NCI-H2171 (cell line): ENCODE measurements at places on chromosomes 7 and 10.

DNA sequence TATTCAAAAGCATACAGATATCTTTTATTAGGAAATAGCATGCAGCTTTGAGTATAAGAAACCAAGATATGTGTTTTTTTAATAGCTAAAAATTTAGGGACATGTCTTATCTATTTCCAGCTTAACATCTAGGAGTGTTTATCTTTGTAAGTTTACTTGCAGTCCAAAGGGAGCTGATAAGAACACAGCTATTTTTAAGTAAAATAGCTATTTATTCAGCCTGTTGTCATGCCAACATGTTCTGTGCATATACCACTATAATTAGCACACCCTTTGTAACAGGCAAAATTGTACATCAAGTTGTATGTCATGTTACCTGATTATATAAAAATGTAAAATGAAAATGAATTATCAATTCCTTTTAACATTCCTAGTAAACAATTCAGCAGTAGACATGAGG, 29.6 kb downstream of the FAM133B start:
- DNase-seq = no peak

DNA sequence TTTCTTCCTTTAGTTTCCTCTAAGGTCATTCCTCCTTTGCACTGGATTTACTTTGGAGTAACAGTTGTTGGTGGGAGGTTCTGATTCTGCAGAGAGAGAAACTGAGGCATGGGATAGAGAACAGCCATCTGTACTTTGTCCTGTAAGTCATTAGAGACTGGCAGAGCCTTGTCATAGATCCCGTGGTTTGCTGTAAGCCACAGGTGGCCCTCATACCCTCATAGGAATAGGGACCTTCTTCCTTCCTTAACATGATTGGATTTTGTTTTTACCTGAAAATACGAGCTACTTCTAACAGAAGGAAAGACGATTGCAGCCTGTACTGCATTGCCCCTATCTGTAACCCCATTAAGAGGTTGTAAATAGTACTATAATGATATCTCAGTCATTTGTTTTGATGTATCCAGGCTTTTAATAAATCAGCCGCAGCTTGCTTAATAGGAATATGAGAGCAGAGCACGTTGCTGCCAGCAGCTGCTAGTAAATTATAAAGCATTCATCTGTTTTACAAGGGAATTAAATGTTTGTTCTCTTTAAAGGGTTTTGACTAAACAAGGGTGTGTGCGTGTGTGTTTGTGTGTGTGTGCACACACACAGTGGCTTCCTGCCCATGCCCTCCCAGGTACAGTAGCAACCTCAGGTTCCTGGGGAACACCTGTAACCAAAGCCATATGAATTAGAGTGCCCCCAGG, 249.8 kb downstream of the AUTS2 start:
- no peak for DNase-seq

- DNase-seq = no peak
Measured at GRCh38 chr10:27696466-27696865, 49.2 kb downstream of the MKX start.

DNA sequence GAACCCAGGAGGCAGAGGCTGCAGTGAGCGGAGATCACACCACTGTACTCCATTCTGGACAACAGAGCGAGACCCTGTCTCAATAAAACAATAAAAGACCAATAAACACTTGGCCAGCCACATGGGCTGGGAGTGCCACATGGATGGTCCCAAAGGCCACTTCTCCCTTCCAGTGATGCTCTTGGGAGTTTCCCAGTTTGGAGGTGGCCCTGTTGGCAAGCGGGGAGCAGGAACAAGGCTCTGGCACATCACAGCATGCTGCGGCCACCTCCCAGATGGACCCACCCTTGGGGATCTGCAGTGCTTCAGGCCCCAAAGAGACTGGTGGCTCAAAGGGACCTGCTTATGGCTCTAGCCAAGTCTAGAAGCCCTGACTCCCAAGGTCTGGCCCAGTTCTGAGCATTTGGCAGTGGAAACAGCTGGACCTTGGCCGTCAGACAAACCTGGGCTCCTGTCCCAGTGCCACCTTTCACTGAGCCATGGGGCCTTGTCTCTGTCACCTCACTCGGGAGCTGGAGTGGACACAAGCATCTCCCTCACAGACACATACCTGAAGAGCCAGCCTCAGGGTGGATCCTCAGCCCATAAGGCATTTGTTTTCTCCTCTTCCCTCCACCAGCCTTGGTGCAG, 91.7 kb downstream of the COL13A1 start:
- DNase-seq = no peak

DNA sequence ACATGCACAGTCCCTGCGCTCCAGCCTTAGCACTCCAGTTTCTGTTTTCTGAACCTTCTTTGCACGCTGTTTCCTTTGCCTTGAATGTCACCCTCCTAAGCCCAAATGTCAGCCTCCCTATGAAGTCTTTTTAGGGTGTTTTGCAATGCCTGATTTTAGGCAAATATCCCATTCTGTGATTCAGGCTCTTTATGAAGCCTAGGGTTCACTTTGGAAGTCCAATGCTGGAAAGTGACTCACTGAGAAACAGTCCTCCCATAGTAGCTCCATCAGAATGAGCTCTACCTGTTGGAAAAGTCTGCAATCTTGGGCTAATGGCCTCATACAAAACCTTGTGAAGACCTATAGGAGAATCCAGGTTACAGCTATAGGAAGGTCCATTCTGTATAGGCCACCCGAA, 5.3 kb downstream of the LAMB4 start:
- DNase-seq = no peak

- DNase-seq = no peak
Measured at GRCh38 chr7:48351900-48352299, 180.6 kb downstream of the ABCA13 start.

DNA sequence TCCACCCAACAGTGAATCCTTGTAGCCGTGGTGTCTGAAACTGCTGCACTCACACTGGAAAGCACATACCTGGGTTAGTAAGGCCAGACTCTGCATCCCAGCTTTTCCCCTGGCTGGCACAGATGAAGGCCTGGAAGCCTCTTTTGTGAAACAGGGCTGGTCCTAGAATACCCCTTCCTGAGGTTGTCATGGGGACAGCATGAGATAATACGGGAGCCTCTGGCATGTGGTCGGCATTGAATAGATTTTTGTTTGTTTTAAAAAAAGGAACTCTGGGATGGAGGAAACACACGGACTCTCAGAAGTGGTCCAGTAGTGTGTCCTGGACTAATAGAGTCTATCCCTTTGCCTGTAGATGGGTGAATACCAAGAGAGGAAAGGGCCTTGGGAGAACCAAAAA, 129.7 kb downstream of the TMEM178B start:
- DNase-seq = no peak

GRCh38 chr10:104013489-104013888, 46.5 kb downstream of the SLK start:
- no peak for DNase-seq

DNA sequence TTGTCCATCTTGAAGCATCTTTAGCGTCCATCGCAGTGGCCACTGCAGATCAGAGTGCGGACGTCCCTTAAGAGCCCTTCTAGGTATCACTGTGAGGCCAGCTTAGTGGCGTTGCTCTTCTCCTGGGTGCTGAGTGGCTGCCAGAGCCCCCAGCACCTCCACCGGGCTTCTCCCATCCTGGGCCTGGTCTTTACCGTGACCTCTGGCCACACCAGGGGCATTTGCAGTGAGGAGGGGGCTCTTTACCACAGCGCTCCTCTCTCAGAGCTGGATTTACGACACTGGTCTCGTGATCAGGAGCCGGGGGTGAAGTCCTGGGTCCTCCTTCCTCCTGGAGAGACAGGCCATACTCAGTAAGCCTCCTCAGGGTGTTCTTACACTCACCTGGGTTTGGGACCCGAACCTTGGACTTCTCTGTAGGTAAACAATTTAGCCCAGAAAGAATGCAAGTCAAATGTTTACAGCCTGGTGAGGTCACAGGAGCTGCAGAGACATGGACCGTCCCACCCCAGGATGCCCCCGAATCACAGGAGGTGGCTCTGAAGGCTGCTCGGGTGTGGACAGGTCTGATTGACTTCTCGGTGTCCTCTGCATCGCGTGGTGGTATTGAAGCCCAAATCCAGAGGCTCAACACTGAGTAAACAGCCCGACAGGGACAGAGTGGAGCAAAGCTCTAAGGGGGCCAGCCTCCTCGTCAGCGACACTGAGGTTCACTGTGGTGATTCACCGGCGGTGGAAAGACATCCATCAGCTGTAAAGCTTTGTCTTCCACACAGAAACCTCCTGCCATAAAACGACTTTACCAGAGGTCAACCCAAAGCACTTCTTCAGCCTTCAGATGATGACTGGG, 33.0 kb downstream of the JAKMIP3 start:
- DNase-seq = no peak

DNA sequence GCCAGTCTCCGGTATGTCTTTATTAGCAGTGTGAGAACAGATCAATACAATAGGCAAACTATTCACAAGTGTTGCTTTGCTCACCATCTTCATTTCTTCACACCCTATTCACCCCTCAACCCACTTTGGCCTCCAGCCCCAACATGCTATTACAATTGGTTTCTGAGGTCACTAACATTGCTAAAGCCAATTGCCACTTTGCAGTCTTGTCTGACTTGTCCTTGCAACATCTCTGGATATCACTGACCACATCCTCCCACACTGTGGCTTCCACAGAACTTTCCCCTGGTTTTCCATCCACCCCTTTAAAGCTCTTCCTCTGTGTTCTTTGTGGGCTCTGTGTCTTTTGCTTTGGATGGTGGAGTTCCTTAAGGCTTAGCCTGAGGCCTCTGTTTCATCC, 5.2 kb upstream of the APBB1IP start:
- no peak for DNase-seq

- DNase-seq = no peak
Measured at GRCh38 chr7:47475880-47476227, 106.1 kb downstream of the TNS3 start.

DNA sequence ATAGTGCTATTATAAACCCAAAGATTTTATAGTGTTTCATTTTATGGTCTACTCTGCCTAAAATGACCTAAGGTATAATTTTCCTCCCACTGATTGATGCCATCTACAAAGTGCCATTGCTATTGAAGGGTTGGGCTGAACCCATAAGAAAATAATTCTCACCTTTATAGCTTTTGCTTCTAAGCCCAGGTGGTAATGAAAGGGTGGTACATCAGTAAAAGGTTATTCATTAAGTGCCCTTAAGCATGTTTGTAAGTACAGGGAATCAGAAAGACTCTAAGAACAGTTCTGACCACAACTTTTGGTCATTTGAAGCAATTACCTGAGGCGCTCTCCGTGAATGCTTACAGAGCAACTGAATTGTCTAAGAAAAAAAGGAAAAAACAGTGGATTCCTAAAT, 1247.3 kb downstream of the NXPH1 start:
- DNase-seq = no peak

GRCh38 chr7:80600046-80600445, 38.4 kb upstream of the CD36 start:
- no peak for DNase-seq

DNA sequence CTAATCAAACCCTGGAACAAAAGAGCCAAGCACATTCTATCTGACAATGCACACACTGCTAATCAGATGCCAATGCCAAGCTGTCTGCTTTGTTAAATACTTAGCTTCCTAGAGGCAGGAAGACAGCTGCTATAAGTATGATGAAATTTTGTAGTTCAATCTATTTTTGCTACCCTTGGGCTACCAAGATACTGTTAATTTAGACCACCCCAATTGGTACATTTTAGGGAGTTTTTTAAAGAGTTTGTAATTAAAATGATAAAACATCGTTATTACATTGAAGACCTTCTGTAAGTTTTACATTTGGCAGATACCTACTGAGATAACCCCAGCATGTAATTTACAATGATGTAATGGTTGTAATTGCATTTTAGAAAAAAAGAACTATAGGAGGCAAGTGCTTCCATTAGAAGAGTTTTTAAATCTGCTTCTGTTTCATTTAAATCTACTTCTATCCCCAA, 268.5 kb downstream of the ADK start:
- DNase-seq = peak; percentile 10

DNA sequence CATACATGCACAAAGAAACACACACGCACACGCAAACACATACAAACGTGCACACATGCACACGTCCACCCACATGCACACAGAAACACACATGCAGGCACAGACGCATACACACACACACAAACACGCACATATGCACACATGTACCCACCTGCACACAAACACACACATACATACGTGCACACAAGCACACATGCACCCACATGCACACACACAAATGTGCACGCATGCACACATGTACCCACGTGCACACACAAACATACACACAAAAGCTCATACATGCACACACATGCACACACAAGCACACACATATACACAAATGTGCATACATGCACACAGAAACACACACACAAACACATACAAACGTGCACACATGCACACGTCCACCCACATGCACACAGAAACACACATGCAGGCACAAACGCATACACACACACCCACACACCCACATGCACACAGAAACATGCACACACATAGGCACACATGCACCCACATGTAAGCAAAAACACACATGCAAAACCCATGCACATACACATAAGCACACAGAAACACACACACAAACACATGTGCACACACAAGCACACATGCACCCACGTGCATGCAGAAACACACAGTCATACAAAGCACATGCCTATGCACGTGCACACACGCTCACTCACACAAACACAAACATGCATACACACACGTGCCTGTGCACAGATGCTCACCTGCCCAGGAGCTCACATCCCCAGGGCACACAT, 44.8 kb downstream of the FOXL3 start:
- no peak for DNase-seq

DNA sequence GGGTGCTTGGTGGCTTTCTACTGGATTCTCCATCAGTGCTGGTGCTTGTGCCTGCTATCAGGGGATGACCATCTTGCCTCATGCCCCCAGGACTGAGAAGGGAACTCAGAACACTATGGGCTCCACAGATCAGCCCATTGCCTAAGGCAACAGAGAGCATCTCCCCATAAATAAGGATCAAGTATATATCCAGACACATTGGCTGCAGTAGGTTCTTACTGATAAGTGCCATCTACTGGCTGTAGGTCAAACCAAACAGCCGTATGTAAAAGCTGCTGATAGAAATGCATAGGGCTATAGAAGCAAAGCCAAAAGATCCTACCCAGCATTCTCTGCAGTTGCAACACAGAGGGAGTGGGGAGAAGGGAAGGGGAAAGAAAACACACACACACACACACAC, 153.7 kb downstream of the CDK14 start:
- DNase-seq = no peak

- DNase-seq = no peak
Measured at GRCh38 chr7:66170309-66171231, 34.6 kb upstream of the TPST1 start.

- no peak for DNase-seq
Measured at GRCh38 chr10:93300288-93300917, 181.7 kb downstream of the MYOF start.

GRCh38 chr10:5440206-5440605, 27.8 kb downstream of the NET1 start:
- DNase-seq = no peak

GRCh38 chr7:123687161-123687560, 31.5 kb downstream of the LMOD2 start:
- no peak for DNase-seq

- no peak for DNase-seq
Measured at GRCh38 chr7:28530175-28530802, 118.0 kb downstream of the CREB5 start.

- no peak for DNase-seq
Measured at GRCh38 chr10:5147981-5148677, 36.8 kb downstream of the AKR1C8 start.
